Ascending aorta (tissue), 2 donors: ENCODE measurements at places on chromosomes 3 and 15. TPM values are rescaled to one million over a fixed set of nuclear protein-coding genes. Genes with fewer than 3 reads are reported as not detected.
A peak's percentile ranks its signal among the peaks of the same experiment; 100 is the strongest.

GRIP2 gene
- total RNA-seq: 0.21 TPM

ISLR gene
- 211 TPM for total RNA-seq

DNAJA4 gene
- 3.5 TPM for total RNA-seq

DNA sequence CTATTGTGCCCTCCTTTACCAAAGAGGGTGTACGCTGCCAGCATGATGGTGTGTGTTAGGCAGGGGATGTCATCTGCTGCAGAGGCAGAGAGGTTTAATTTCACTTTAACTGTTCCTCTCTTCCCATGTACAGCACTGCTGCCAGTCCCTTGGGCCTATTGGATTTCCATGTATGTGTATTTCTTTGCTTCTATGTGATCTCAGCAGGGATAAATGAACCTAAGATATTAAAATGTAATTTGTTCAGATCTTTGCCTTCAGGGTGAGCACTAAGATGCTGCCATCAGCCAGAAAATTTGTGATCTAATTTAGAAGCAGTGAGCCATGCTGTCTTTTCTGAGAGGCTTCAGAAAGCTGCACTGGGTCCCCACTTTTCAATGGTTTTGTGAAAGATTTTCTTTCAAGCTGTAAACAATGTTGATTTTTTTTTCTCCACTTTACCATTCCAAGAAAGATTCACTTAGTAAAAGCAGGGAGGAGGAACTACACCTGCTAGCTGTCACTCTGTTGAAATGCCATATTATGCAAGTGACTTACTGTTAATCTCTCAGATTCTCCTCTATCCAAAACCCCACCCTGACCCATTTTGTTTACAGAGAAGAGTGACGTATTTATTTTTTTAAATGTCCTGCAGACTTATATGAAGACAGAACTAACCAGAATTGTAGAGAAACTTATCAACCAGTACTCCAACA, 261.9 kb downstream of the TBL1XR1 start:
- no peak for DNase-seq
- H3K27me3 ChIP-seq: no peaks in the 10 kb centered on the region
- H3K27ac ChIP-seq: no peak overlapping the region
- no peaks in the 10 kb centered on the region for H3K36me3 ChIP-seq
- H3K4me3 ChIP-seq: no peak overlapping the region
- H3K4me1 ChIP-seq: peaks cover 6% of the 10 kb centered on the region

GRCh38 chr15:47333734-47334133, 383.6 kb upstream of the SEMA6D start:
- H3K4me1 ChIP-seq: peaks cover 4% of the 10 kb centered on the region
- H3K36me3 ChIP-seq: no peaks in the 10 kb centered on the region
- no peak overlapping the region for H3K4me3 ChIP-seq
- H3K27me3 ChIP-seq: no peaks in the 10 kb centered on the region

- H3K4me3 ChIP-seq: no peak overlapping the region
- H3K27ac ChIP-seq: no peak overlapping the region
- DNase-seq: no peak
- no peaks in the 10 kb centered on the region for H3K27me3 ChIP-seq
- H3K4me1 ChIP-seq: no peaks in the 10 kb centered on the region
Measured at GRCh38 chr3:145678401-145678800, 482.6 kb downstream of the PLOD2 start.

DNA sequence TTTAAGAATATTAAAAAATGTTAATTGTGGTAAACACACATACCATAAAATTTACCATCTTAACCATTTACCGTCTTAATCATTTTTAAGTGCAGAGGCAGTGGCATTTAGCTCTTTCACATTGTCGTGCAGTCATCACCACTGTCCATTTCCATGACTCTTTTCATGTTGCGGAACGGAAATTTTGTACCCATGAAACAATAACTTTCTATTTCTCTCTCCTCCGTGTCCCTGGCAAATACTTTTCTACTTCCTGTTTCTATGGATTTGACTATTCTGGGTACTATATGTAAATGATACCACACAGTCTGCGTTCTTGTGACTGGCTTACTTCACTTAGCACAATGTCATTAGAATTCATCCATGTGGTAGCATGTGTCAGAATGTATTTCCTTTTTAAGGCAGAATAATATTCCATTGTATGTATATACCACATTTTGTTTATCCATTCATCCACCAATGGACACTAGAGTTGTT, 27.9 kb downstream of the AKAP13 start:
- H3K36me3 ChIP-seq: no peaks in the 10 kb centered on the region
- peaks cover 12% of the 10 kb centered on the region for H3K4me1 ChIP-seq
- H3K27ac ChIP-seq: peak overlapping the region; percentile 88
- no peaks in the 10 kb centered on the region for H3K27me3 ChIP-seq
- DNase-seq: no peak

DNA sequence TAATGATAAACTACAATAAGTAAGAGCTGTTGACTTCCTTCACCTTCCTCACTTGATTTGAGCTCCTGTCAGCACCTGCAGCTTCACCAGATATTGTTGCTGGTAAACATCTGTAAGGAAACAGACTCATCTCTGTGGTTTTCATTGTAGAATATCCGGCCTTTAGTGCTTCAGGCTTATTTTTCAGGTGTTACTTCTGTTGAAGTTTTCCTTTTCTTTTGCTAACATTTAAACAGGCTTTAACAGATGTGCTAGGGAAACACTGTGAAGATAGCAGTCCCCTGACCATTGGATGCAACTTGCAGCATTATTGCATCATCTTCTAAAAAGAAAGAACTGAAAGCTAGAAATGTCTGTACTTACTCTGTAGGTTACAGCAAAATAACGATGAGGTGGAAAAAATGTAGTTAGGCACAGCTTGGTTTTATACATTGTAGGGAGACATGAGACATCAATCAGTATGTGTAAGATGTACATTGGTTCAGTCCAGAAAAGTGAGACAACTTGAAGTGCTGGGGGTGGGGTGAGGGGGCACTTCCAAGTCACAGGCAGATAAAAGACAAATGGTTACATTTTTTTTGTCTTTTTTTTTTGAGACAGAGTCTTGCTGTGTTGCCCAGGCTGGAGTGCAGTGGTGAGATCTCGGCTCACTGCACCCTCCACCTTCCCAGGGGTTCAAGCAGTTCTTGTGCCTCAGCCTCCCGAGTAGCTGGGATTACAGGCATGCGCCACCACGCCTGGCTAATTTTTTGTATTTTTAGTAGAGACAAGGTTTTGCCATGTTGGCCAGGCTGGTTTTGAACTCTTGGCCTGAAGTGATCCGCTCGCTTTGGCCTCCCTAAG, 10.2 kb downstream of the EDEM1 start:
- peaks cover 3% of the 10 kb centered on the region for H3K4me1 ChIP-seq
- H3K27me3 ChIP-seq: no peaks in the 10 kb centered on the region
- peaks cover 12% of the 10 kb centered on the region for H3K36me3 ChIP-seq
- H3K27ac ChIP-seq: no peak overlapping the region
- DNase-seq: no peak

DNA sequence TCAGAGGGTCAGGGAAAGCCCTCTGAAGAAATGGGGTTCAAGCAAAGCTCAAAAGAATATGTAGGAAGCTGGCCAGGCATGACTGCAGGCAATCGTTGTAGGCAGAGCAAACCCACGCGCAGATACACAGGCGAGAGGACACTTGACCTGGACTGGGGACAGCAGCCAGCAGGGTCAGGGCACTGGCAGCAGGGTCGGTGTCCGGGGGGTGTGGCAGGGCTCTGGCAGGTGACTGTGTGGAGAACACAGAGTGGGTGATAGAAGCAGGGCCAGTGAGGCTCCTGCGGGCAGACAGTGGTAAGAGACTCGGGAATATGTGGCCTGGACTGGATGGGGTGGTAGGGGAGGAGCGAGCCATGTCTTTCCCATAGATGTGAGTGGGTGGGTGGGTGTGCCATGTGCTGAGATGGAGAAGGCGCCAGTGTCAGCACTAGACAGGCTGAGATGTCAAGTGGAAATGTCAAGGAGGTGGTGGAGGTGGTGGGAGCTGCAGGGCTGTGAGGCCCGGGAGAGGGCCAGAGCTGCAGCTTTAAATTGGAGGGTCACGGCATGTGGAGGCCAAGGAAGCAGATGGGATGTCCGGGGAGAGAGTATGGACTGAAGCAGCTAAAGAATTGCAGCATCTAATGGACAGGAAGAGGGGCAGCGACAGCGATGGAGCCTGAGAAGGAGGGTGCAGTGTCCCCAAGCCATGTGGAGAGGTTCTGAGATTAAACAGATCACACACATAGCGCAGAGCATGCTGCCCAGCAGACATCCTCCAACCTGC, 13.4 kb downstream of the TMEM43 start:
- peak; percentile 60 for DNase-seq
- H3K4me1 ChIP-seq: peaks cover 6% of the 10 kb centered on the region
- H3K27me3 ChIP-seq: no peaks in the 10 kb centered on the region
- H3K4me3 ChIP-seq: no peak overlapping the region
- peaks cover 86% of the 10 kb centered on the region for H3K36me3 ChIP-seq

DNA sequence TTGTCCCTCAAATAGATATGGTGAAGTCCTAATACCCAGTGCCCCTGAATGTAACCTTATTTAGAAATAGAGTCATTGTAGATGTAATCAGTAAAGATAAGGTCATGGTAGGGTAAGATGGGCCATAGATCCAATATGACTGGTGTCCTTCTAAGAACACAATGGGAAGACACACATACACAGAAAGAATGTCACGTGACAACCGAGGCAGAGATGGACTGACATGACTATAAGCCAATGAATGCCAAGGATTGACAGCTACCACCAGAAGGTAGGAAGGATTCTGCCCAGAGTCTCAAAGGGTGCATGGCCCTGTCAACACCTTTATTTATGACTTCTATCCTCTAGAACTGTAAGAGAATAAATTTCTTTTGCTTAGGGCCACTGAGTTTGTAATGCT, 231.2 kb downstream of the IL5RA start:
- H3K36me3 ChIP-seq: no peaks in the 10 kb centered on the region
- H3K27ac ChIP-seq: no peak overlapping the region
- DNase-seq: no peak
- no peaks in the 10 kb centered on the region for H3K4me1 ChIP-seq
- H3K27me3 ChIP-seq: no peaks in the 10 kb centered on the region
- no peak overlapping the region for H3K4me3 ChIP-seq

- H3K4me1 ChIP-seq: no peaks in the 10 kb centered on the region
- no peak overlapping the region for H3K4me3 ChIP-seq
- H3K36me3 ChIP-seq: peaks cover 12% of the 10 kb centered on the region
- H3K27me3 ChIP-seq: no peaks in the 10 kb centered on the region
- DNase-seq: no peak
Measured at GRCh38 chr3:187051724-187052366, 87.5 kb downstream of the RPL39L start.

GRCh38 chr3:133777807-133778568, 27.6 kb upstream of the SRPRB start:
- no peaks in the 10 kb centered on the region for H3K27me3 ChIP-seq
- H3K4me3 ChIP-seq: no peak overlapping the region
- H3K36me3 ChIP-seq: no peaks in the 10 kb centered on the region
- no peak for DNase-seq

- H3K27me3 ChIP-seq: no peaks in the 10 kb centered on the region
- H3K4me1 ChIP-seq: no peaks in the 10 kb centered on the region
- DNase-seq: no peak
- no peaks in the 10 kb centered on the region for H3K36me3 ChIP-seq
- H3K4me3 ChIP-seq: no peak overlapping the region
Measured at GRCh38 chr15:31609258-31609681, 282.6 kb downstream of the KLF13 start.

- no peaks in the 10 kb centered on the region for H3K27me3 ChIP-seq
- no peak overlapping the region for H3K4me3 ChIP-seq
- DNase-seq: no peak
- H3K4me1 ChIP-seq: no peaks in the 10 kb centered on the region
Measured at GRCh38 chr3:131350506-131350905, 31.1 kb upstream of the NUDT16 start.

DNA sequence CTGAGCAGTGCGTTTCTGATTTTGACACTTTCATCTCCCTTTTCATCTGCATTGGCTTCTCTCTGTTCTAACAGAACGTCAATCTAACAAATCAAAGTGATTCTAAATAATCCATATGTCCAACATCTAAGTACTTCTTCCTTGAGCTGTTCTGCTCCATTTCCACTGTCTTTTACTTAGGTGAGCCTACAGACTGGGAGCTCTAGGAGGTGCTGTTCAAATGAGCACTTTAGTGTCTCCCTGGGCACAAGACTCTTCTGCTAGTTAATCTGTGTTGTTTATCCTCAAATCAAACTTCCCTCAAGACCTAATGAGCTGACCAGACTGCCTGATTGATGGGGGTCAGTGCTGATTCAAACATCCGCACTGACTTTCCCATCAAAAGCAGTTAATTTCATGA, 408.1 kb downstream of the WDR72 start:
- no peak overlapping the region for H3K27ac ChIP-seq
- no peak overlapping the region for H3K4me3 ChIP-seq
- no peak for DNase-seq
- H3K27me3 ChIP-seq: no peaks in the 10 kb centered on the region
- no peaks in the 10 kb centered on the region for H3K36me3 ChIP-seq

DNA sequence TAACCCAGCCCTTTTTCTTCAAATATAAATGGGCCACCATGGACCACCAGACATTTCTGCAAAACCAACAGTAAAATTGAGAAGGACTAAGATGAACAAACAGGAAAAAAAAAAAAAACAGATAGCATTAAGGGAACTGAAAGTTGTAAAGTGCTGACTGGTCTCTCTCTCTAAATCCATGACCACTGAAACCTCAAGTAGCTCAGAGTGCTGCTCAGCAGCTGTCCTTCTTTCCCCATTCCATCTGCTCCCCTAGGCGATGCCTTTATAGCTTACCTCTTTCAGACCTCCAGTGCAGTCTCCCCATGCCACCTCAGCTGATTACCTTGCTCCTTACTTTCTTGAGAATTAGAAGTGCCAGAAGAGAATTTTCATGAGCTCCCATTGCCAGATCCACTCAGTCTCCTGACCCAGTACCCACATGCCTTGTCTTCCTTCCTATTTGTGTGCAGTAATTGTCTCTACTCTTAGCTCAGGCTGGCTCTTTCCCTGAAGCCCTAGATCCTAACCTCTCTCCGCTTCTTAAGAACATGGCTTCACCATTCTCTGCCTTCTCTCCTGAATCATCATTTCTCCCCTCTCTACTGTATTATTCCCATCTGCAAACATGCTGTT, 23.9 kb upstream of the XIRP1 start:
- no peaks in the 10 kb centered on the region for H3K36me3 ChIP-seq
- no peak overlapping the region for H3K27ac ChIP-seq
- no peak overlapping the region for H3K4me3 ChIP-seq
- no peaks in the 10 kb centered on the region for H3K27me3 ChIP-seq

DNA sequence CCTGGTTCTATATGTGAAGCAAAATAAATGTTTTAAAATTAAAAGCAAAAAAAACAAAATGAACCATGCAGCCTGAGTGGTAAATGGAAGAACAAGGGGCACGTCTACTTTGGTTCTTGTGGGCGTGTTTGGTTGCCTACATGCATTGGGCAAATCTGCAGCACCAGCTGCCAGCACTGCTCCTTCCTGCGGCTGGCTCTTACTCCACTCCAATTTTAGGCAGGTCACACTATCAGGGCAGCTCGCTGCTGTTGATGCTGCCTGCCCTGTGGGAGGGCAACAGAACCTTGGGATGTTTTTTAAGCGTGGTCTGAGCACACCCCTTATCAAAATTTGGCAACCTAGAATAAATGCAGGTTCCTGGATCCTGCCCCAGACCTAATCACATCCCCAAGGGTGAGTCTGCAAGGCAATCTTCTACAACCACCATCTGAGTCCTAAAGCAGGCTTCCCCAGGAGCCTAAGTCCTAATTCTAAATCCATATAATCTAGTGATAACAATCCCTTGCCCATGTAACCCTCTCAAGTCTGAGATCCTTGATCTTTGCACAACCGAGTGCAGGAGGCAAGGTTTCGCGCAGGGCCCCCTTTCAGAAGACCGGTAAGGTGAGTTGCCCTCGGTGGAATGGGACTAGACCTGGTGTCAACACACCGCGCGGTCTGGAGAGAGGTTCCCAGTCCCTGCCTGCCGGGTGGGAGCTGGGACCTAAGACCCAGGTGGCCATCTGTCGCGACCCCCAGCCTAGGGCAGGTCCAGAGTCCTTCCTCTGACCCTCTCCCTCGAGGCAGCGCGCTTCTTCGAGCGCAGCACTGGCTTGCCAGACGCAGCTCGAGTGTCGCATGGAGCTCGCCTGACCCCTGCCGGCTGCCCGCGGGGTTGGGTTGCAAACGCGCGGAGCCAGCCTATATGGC, 15.9 kb downstream of the IVD start:
- peak; percentile 81 for DNase-seq
- no peaks in the 10 kb centered on the region for H3K27me3 ChIP-seq
